CD4-positive, alpha-beta T cell treated with Interleukin-10 for 1 hour (primary cell): ENCODE measurements at places on chromosomes 12 and 14.

GRCh38 chr12:66531766-66532165, 147.1 kb downstream of the GRIP1 start:
- no peak for DNase-seq

DNA sequence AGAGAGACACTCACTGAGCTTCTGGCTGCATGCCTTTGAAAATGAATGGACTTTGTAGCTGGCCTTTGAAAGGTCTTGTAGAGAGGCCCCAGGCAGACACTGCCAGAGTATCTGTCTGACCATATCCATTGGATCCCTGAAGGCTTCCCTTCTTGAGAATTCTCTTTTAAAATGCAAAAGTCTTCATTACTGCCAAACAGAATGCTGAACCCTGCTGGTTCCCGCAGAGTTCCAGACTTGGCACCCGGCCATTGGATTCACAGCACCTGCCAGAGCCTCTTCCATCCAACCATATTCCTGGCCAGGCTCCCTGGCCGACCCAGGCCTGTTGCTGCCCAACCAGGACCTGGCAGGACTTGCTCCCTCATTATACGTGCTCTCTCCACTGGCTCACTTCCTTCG, 182.5 kb downstream of the GXYLT1 start:
- DNase-seq, result no peak

DNA sequence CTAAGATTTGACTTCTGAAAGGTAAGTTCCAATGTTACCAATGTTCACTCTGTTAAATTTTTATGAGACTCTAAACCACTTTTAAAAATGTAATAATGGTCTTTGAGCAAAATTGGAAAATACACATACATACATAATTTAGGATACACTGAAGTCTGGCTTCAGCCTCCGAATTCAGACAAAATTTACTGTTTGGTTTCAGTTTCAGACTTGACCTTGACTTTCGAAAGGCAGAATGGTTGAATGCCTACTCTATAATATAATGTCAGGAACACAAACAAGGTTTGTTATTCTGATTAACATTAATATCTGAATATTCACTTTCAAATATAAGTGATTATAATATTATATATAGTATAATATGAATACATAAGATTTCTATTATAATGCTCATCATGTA, 74.1 kb upstream of the KRAS start:
- DNase-seq, result no peak

GRCh38 chr12:47415054-47415453, 290.8 kb downstream of the RPAP3 start:
- DNase-seq, result no peak

- DNase-seq, result no peak
Measured at GRCh38 chr14:95466506-95466905, 49.9 kb downstream of the SYNE3 start.

DNA sequence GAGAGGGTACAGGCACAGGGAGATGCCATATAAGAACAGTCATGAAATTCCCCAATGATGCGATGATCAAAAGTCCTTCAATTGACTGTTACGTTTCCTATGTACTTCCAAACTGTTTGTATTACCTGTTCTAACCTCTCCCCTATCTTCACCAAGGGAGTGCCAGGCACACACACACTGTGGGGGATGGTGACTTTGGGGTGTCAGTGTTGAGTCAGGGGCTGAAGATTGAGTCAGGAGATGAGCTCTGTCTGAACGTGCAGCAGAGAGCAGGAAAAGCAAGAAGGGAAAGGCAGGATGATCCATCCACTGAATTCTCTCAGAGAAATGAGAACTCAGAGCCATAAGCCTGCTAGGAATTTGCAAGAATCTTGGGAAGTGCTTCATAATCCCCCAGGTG, 153.4 kb downstream of the EFCAB11 start:
- no peak for DNase-seq

DNA sequence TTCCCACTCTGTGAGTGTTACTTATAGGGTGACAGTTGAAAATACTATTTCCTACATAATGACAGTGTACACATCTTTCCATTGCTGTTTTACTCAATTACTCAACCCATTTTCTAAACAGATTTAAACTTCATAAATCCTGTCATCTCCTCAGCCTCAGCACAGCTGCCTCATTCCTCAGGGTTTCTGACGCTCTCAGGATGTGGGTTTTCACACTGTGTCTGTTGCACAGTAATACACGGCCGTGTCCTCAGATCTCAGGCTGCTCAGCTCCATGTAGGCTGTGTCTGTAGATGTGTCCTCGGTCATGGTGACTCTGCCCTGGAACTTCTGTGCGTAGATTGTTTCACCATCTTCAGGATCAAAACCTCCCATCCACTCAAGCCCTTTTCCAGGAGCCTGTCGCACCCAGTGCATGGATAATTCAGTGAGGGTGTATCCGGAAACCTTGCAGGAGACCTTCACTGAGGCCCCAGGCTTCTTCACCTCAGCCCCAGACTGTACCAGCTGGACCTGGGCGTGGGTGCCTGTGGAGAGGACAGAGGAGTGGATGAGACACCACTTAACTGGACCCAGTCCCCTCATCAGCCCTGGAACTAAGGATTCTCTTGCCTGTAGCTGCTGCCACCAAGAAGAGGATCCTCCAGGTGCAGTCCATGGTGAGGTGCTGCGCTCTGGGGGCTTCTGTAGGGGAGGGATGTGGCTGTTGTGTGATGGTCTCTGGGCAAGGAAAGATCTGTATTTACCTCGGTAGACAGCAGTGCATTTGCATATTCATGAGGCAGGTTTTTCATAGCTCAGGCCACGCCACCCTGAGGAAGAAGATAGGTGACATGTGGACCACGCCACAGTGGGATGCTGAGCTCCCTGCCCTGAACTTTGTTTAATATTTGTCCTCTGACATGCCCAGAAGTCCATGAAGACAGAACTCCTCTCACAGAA, 750.2 kb downstream of the TMEM121 start:
- peak; percentile 20 for DNase-seq

GRCh38 chr12:108823804-108824203, 33.6 kb downstream of the SSH1 start:
- no peak for DNase-seq

- no peak for DNase-seq
Measured at GRCh38 chr12:29591140-29592020, 93.9 kb upstream of the OVCH1 start.

DNA sequence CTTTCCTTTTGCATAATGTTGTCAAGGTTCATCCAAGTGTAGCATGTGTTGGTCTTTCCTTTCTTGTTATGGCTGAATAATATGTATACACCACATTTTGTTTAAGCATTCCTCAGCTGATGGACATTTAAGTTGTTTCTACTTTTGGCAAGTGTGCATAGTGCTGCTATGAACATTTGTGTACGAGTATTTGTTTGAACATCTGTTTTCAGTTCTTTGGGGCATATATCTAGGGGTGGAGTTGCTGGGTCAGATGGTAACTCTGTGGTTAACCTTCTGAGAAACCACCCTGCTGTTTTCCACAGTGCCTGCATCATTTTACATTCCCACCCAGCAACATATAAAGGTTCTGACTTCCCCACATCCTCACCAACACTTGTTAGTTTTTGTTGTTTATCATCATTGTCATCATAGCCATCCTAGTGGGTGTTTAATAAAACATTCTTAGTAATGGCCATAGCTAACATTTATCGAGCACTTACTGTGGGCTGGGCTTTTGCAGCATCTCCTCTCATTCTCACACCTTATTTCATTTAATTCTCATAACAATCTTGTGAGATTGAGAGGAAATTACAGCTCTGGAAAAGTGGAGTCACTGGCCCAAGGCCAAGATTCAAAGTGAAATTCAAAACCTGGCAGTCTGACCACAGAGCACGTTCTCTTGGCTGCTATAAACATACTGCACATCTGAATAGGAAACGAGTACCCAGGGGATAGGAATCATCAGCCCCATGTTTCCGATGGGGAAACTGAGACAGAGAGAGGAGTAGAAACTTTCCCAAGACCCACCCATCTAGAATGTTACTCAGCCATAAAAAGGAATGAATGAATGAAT, 193.6 kb downstream of the KSR2 start:
- no peak for DNase-seq

DNA sequence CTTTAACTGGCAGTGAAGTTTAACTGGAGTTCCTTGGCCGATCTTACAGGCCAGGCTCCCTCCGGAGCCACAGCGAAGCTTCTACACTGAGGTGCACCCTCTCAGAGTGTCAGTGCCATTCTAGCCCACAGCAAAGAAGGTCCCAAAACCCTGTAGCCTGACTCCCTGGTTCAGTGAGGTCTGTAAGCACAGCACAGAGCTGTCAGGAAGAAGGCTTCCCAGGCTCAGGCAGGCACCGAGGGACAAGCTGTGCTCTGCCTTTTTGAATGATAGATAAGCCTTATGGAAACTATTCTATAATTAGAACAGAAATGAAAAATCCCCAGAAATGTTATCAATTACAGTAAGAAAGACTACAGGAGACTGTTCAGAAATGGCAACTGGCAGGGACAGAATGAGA, 40.2 kb downstream of the MOK start:
- no peak for DNase-seq

DNA sequence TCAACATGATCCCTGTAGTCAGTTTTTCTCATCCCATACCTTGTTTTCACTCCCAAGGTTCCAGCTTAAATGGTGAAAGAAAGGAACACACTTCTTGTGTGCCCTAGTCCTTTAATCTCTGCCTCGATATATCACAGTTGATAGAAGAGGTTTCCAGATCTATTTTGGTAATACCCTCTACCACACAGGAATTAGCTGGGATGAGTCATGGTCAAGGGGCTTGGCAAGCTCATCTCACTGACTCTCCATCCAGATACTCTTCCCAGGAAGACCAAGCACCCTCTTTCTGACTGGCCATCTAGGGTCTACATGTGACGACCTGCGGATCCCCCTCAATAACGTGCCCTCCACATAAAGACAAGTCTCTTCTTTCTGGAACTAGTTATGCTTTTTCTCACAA, 277.9 kb downstream of the ITPR2 start:
- no peak for DNase-seq

DNA sequence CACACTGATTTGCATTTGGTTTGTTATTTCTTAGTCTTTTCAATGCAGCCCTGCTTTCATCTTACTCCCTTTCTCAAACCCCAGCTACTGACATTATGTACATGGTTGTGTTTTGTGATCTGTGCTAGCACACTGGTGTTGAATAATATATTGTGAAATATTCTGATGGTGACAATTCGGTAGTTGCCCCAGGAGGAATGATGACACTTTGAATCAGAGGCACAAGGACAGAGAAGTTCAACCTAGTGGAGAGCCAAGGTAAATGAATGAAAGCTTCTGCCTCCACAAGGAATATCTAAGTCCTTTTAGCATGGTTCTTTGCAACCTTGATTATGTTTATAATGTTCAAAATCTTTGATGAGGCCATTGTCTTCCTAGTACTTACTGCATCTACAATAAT, 159.9 kb downstream of the PDE3A start:
- no peak for DNase-seq

- DNase-seq, result no peak
Measured at GRCh38 chr12:132561427-132562156, 48.8 kb downstream of the LRCOL1 start.
